Daoy (cell line): ENCODE measurements at places on chromosomes 4 and X. TPM values are rescaled to one million over a fixed set of nuclear protein-coding genes. Genes with fewer than 3 reads are reported as not detected.

The FAM184B gene
- 0.03 and 0.29 TPM in 2 replicates for total RNA-seq

GRCh38 chr4:147944249-147944648 is 212.4 kb downstream of the ARHGAP10 start:
- no peak for DNase-seq

The GPM6B gene
- total RNA-seq: 0.51 and 0.68 TPM in 2 replicates

- DNase-seq: no peak
Measured at GRCh38 chr4:41232856-41233255, 18.5 kb upstream of the APBB2 start.

DNA sequence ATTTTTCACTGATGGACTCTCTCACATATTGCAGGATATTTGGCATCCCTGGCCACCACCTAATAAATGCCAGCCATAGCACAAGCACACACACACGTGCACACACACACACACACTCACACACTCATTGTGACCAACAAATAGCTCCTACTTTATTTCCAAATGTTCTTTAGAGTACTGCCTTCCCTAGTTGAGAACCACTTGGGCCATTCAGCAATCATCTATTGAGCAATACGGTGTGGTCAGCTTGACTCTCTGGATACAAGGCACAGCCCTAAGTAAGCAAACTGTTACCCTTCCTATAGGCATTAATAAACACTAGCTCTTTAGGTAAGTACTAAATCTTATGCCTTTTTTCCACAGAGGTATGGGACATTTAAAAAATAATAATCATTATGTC is 21.1 kb downstream of the CORIN start:
- DNase-seq: no peak

DNA sequence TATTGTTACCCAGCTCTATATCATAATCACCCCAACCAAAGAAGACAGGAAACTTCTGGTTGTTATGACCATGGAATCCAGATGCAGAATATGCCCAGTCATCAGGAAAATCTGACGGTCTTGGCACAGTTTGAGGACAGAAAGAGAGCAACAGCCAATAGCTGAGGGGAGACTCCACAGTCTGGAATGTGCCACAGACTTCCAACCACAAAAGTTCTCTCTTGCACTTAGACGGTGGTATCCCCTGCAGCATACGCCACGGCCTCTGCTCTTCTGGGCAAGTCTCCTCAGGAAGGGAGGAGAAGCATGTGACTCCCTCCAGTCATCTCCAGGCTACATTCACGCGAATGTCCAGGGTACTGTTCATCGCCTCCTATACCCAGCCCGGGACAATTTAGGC is 18.4 kb downstream of the ZNF827 start:
- DNase-seq: peak; percentile 71

GRCh38 chr4:7007142-7007907 is 35.8 kb upstream of the TADA2B start:
- no peak for DNase-seq

DNA sequence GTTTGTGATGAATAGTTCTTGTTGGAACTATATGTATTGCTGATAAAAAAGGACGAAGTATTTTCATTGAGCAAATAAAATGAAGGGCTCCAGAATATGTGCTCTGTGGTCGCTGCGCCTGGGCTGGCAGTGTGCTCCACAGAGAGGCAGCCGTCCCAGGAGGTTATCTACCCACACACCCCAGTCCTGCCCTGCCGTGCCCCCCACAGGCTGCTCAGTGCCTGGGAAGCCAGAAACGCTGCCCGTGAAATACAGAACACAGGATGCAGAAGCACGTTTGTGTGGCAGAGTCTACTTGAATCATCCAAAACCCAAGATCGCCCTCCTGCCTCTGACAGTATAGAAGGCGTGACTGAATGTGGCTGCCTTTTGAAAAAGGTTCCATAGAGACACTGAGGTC is 1.4 kb downstream of the CLDN22 start:
- DNase-seq: no peak

The L1CAM gene
- total RNA-seq: 7.4 and 8.3 TPM in 2 replicates

DNA sequence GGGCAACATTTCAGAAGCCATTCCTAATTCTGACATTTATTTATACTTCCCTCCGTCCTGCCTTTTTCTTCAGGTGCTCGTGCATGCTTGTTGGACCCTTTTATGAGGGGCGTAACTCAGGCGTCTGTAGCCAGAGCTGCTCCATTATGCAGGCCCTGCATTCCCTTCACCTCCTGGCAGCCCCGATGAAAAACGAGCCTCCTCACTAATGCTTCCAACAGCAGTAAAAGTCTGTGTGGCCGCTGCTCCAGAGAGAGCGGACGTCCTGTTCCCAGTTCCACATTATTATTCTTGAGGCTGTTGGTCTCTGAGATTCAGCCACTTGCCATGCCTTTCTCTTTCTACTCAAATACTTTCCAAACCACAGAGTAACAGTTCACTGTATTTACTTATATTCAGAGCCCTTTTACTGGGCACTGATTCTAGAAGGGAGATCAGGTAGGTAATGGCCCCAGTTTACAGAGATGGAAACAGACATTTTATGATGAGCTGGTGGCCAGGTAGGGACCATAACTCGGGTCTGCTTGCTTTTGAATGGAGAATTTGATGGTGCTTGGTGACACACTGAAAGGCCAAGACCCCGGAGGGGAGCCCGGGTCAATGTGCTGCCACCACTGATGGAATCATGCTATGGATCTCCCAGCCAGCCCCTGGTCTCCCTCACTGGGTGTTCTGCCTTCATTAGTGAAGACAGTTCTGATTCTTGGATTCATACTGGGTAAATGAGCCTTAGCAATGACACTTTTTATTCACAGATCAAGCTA is 101.0 kb downstream of the GATB start:
- no peak for DNase-seq

The HAND2 gene
- total RNA-seq: 2.2 and 2.5 TPM in 2 replicates

The SHROOM4 gene
- total RNA-seq: 0.92 and 1.4 TPM in 2 replicates

- DNase-seq: no peak
Measured at GRCh38 chr4:187782286-187782824, 213.2 kb upstream of the ZFP42 start.

DNA sequence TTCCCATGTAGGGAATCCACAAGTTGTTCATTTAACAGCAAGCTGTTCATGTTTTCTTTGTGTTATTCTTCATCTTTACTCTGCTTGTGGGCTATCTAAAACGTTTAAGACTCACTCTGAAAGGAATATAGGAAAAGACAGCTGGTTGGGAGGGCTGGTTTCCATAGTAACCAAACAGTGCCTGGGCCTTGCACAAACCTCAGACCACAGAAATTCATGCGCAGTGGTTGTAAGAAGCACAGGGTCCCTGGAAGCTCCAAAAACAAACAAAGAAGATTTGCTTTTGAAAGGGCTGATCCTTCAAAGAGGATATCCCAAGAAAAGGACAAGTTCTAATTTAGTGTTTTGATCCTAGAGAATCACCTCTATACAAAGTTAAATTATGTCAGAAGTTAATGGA is 7.8 kb downstream of the SERTM2 start:
- DNase-seq: no peak

The IL21 gene
- not detected in 2 replicates for total RNA-seq

DNA sequence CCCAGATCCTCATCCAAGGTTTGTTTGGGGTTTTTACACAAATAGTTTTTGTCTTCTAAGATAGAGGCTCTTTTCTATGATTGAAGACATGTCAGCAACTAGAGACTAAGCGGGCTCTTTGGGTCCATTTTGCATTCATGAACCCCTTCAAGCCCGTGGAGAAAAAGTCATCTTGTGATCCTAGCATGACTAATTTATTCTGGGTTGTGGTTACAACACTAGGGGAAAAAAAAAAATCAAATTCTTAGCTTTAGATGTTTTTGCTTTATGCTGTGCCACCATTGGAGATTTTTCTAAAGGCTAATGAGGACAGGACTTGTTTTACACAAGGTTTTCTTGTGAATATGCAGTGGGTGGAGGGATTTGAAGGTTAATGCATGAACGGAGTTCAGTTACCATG is 440.0 kb downstream of the PCDH7 start:
- DNase-seq: no peak

DNA sequence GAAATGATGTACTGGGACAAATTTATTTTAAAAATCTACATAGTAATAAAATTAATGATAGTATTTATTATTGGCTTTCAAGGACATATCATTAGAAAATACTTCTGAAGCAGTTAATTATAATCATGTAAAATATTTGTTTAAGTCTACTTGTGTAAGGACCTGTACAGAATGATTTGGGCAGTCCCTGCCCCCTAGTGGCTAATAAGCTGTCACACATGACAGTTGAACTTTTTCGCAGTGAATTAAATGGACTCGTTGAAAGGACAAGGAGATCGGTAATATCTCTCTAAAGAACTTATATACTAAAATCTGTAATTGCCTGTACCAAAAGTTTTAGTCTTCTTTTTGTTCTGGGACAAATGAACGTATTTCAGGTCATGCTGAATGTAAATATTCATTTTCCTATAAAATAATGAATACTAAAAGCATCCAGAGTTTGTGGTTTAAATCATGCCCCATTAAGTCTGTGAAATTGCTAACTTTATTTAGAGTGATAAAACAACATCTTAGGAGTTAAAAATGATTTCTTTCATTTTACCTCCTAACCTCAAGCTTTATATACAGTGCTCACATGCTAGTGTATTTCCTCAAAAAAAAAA is 13.6 kb downstream of the EXOC1 start:
- peak; percentile 30 for DNase-seq

DNA sequence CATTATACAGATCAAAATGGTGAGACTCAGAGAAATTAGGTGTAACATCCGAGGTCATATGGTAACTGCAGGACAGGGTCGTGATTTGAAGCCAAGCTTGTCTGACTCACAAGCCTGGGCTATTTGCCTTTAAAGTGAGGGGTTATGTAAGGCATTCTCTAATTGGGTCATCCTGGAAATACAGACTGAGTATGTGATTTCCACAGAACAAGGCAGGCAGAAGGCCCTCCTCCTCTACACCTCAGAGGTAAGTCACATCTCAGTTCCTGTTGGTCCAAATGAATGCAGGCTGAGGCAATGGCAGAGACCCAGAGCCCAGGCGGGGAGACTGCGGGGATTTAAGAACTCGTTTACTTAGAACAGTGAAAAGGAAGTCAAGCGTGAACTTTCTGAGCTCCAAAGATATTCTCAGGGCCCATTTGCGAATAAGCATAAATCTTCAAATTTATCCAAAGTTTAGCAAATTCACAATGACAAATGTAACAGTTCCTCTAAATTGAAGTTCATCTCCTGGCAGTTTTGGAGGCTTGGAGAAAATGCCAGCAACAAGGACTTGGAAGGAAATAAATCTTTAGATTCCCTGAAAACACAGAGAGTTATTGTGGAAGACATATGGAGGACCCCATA is 153.3 kb downstream of the LDB2 start:
- DNase-seq: peak; percentile 19

The GLUD2 gene
- total RNA-seq: 0.51 and 2.6 TPM in 2 replicates

The MTCP1 gene
- 6.3 and 15.9 TPM in 2 replicates for total RNA-seq

GRCh38 chr4:134139188-134139587 is 62.4 kb downstream of the PABPC4L start:
- DNase-seq: no peak

The BEX2 gene
- 9.7 and 14.0 TPM in 2 replicates for total RNA-seq

DNA sequence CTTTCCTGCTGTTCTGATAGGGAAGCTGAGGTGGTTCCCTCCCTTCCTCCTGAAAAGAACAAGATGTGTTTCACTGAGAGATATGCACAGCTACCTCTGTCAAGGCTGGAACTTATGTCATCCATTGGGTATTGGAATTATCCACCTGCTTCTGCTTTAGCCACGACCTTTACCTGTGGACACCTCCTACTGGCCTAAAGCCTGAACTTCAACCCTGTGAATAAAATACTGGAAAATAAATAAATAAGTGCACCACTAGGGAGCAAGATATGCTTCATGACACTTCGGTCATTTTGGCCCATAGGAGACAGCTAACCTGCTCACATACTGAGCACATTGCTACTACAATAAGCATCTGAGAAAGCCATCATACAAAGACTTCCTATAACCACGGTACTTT is 419.9 kb upstream of the NWD2 start:
- no peak for DNase-seq

- no peak for DNase-seq
Measured at GRCh38 chr4:35164063-35164462, 1080.3 kb downstream of the ARAP2 start.

GRCh38 chr4:41430792-41431191 is 107.2 kb upstream of the LIMCH1 start:
- no peak for DNase-seq

DNA sequence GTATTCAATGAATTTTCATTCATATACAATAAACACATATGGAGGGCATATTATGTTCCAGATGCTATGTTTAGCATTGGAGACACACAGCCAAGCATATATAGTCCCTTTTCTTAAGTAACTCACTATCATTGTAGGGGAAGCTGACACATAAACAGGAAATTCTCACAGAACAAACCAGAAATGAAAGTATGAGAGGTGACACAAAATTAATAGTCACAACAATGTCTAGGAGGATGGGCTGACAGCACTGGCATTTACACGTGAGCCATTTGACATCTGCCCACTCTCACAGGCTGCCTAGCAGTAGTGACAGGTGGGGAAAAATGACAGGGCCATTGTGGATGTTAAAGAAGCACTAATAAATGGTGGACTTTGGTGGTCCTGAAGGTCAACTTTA is 2.6 kb upstream of the CNOT6L start:
- DNase-seq: no peak

The CPLX1 gene
- not detected in 2 replicates for total RNA-seq

The SCML1 gene
- 4.9 and 6.5 TPM in 2 replicates for total RNA-seq

GRCh38 chr4:53706422-53707032 is 115.2 kb upstream of the LNX1 start:
- no peak for DNase-seq

The DNAAF6 gene
- total RNA-seq: not detected in 2 replicates

- DNase-seq: peak; percentile 19
Measured at GRCh38 chr4:17664755-17665154, 50.3 kb downstream of the MED28 start.

The VCX3A gene
- 1.4 TPM in 1 of 2 replicates, not detected in the other for total RNA-seq

GRCh38 chr4:76977736-76978350 is 28.3 kb downstream of the SEPTIN11 start:
- no peak for DNase-seq

The CCNA2 gene
- 124 and 154 TPM in 2 replicates for total RNA-seq

The AKAP17A gene
- total RNA-seq: 14.8 and 16.7 TPM in 2 replicates

The ZRSR2 gene
- 3.1 and 6.0 TPM in 2 replicates for total RNA-seq

DNA sequence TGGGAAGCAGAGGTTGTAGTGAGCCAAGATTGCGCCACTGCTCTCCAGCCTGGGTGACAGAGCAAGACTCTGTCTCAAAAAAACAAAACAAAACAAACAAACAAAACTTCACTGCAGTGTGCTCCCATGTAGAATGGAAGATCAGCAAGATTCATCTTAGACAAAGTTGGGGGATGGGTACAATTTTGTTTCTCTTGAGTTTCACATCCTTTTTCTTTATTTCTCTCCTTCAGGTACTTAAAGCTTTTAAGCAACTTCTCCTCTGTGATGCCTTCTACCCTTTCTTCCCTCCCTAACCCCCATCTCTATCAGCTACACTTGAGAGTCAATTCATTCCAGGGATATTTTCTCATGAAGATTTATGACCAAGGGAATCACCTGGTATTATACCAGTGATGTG is 15.5 kb upstream of the RBBP7 start:
- no peak for DNase-seq

GRCh38 chrX:118225711-118226428 is 109.3 kb upstream of the KLHL13 start:
- DNase-seq: peak; percentile 5

The AFAP1 gene
- 34.4 and 42.0 TPM in 2 replicates for total RNA-seq

GRCh38 chrX:116749943-116750342 is 287.2 kb upstream of the CT83 start:
- no peak for DNase-seq

- DNase-seq: no peak
Measured at GRCh38 chr4:171601091-171601490, 212.1 kb upstream of the GALNTL6 start.

The PCDH11X gene
- total RNA-seq: not detected in 2 replicates

The ENAM gene
- not detected in 2 replicates for total RNA-seq

GRCh38 chrX:9656277-9656676 is 109.4 kb downstream of the GPR143 start:
- no peak for DNase-seq
